ENCODE measurements at places on chromosomes 1 and 21.

DNA sequence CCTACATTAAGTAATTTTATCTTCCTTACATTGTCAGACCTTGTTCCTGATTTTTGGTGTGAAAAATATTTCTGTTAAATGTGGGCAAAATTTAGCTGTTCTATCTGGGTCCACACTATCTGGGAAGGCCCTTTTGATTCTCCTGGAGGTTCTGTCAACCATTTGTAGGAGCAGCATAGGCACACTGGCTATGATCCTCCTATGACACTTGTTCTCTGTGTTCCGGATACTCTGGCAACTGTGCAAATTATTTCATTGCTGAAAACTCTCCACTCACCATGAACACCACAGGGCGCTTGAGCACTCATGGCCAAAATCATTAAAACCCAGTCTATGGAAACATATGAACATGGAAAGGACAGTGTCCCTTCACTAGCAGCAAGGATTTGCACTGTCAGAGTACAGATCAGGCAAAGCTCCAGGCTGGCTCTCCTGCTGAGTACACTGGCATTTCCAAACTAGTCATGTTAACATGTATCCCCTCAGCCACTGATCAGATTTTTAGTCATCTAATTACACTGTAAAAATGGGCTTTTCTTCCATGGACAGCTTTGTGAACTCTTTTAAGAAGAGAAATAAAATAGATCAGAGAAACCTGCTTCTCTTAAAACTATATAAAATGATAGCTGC lies 43.9 kb upstream of the SGIP1 start:
- no peak overlapping the region for H3K27ac ChIP-seq
- no peaks in the 10 kb centered on the region for H3K36me3 ChIP-seq
- H3K4me3 ChIP-seq = no peak overlapping the region
- no peaks in the 10 kb centered on the region for H3K4me1 ChIP-seq

DNA sequence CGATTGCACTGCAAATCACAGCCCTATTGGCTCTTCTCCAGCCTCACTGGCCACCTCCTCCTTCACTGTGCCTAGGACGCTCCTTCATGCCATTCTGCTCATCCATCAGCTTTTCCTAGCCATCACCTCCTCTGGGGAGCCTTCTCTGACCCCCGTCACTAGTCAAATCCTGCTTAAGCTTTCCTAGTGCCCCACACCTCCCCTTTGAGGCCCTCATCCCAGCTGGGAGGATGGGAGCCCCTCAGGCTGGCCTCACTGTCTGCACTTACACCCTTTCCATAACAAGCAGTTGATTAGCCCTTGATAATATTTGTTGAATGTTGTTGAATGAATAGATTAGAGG lies 50.7 kb downstream of the KLHDC7A start:
- no peaks in the 10 kb centered on the region for H3K4me1 ChIP-seq
- H3K4me3 ChIP-seq = no peak overlapping the region
- H3K27ac ChIP-seq = no peak overlapping the region
- no peaks in the 10 kb centered on the region for H3K36me3 ChIP-seq
- H3K27me3 ChIP-seq = peaks cover 27% of the 10 kb centered on the region

- no peak overlapping the region for H3K4me3 ChIP-seq
- H3K36me3 ChIP-seq = peaks cover 63% of the 10 kb centered on the region
- H3K4me1 ChIP-seq = no peaks in the 10 kb centered on the region
Measured at GRCh38 chr1:235113183-235113917, 15.3 kb downstream of the TOMM20 start.

- H3K27me3 ChIP-seq = no peaks in the 10 kb centered on the region
- peaks cover 13% of the 10 kb centered on the region for H3K4me1 ChIP-seq
- H3K4me3 ChIP-seq = no peak overlapping the region
- no peak for DNase-seq
- H3K27ac ChIP-seq = no peak overlapping the region
Measured at GRCh38 chr1:237732657-237733056, 158.1 kb downstream of the ZP4 start.

- DNase-seq = no peak
- no peaks in the 10 kb centered on the region for H3K27me3 ChIP-seq
- peaks cover 36% of the 10 kb centered on the region for H3K4me1 ChIP-seq
- no peak overlapping the region for H3K27ac ChIP-seq
- H3K4me3 ChIP-seq = no peak overlapping the region
Measured at GRCh38 chr1:193421487-193421886, 235.1 kb upstream of the B3GALT2 start.

Data from activated naive CD4-positive, alpha-beta T cell treated with anti-CD3 and anti-CD28 coated beads, Interleukin-2, amount 10 ng/mL, durations not matched to agents 7 days and 5 days (primary cell).